Right kidney (tissue), 9 donors: ENCODE measurements at places on chromosomes 12 and 14.

DNA sequence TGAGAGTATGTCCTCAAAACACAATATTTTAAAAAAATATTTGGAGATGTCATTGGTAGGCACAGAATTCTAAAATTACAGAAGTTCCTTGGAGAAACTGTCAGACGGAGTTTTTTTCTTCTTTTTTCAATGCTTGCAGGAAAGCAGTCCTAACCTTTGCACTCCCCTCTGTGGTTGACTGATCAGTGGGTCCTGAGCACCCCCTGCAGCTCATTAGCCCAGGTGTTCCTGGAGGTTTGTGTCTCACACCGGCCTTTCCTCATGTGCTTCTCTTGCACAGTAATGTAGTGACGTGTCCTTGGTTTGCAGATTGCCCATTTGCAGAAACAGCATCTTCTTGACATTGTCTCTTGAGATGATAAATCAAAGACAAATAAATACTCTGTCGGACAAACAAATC lies 513.0 kb downstream of the TMEM121 start:
- no peak for DNase-seq

GRCh38 chr14:103296007-103296406 lies 38.0 kb upstream of the EIF5 start:
- DNase-seq: no peak

- no peak for DNase-seq
Measured at GRCh38 chr12:93763746-93764147, 86.6 kb downstream of the CRADD start.

DNA sequence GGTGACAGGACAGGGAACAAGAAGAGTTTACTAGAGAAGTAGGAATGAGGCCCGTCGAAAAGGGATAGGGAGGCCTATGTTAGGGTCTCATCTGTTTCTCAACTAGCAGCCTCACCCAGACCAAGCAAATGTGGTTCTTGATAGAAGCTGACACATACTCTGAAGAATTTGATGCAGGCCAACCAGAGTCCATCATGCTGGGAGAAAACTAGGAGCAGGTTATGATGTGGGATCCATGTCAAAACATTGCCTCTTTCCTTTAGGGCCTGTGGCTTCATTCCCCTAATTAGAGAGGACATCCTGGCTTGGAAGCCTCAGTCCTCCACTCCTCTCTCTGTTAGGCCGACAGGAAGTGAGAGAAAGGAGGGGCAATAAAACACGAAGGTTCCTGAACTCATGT lies 122.8 kb downstream of the NTF3 start:
- DNase-seq: no peak

GRCh38 chr12:41634091-41634490 lies 446.0 kb downstream of the PDZRN4 start:
- no peak for DNase-seq

GRCh38 chr14:49199159-49199558 lies 387.0 kb downstream of the RPS29 start:
- DNase-seq: no peak

DNA sequence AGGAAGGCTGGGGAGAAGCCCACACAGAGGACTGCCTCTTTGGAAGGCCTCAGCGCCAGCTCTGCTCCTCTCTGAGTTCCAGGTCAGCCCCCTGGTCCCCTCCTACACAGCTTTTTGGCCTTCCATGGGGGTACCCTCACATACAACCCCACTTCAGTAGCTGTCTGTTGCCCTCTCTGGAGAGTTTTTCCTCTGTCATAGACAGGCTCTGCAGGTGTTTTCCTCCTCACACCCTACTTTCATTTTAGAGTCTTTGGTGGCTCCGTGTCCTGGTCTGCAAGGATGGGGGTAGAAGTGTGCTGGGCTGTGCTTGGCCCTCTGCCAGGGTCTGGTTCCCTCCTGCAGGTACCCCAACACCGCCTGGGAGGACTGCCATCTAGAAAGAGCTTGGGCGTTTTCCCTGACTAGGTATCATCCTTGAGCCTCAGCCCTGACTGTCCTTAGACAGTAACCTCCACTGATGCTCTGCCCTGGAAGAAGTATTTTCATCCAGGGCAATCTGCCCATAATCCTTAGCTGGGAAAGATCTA lies 15.1 kb downstream of the ZDHHC22 start:
- DNase-seq: no peak

- DNase-seq: no peak
Measured at GRCh38 chr14:99716850-99717681, 33.0 kb downstream of the CYP46A1 start.

- no peak for DNase-seq
Measured at GRCh38 chr14:102994689-102995088, 62.7 kb downstream of the CDC42BPB start.
